ENCODE measurements at places on chromosomes 12 and 14. TPM values are rescaled to one million over a fixed set of nuclear protein-coding genes. Genes with fewer than 3 reads are reported as not detected.
A peak's percentile ranks its signal among the peaks of the same experiment; 100 is the strongest.

DNA sequence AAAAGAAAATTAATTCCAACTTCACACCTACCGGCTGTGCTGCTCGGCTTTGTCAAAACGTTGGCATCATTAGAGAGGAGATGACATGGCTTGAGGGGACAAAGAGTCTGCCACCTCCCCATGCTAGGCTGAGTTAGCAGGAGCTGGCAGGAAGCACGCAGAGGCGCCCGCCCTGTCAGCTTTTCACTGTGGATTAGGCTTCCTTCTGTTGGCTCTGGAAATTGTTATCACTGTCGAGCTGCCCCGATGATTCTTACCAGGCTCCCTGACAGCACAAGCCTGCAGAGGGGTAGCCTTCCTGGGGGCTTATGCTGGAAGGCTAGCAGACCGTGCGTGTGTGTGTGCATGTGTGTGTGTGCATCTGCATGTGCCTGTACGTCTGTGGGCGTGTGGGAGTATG lies 490.9 kb upstream of the TBX3 start:
- no peak for DNase-seq

VRTN gene
- total RNA-seq: not detected

DNA sequence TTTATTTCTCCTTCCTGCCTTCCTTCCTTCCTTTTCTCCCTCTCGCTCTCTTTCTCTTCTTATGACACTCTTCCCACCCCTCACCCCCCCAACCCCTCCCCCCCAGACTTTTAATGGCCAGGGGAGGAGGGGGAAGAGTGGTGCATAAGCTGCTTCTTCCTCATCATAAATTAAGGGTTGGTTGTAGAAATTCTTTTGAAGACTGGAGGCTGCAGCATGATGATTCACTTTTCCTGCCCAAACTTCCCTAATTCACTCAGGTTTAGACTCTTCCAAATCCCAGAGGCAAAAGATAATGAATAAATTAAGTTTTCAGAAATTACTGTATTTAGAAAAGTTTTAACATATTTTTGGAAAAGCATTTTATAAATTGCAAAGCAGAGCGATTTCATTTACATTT lies 58.2 kb downstream of the GRIP1 start:
- no peak for DNase-seq

DNA sequence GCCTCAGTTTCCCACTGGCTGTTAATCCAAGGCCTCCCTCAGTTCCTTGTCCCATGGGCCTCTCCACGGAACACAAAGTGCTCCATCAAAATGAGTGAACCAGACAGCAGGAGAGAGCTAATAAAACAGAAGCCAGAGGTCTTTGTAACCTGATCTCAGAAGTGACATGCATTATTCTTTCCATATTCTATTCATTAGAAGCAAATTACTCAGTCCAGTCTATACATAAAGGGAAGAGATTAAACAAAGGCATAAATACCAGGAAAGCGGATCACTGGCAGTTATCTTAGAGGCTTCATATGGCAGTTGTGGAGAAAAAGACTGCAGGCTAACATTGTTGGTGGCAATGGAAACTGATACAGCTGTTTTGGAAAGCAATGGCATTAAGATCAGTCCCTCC lies 170.6 kb upstream of the GARIN6 start:
- no peak for DNase-seq

- peak; percentile 19 for DNase-seq
Observed at GRCh38 chr12:93167841-93168492, 209.8 kb upstream of the NUDT4 start.

ASCL1 gene
- total RNA-seq: not detected

- no peak for DNase-seq
Observed at GRCh38 chr12:2263901-2264300, 211.1 kb downstream of the CACNA1C start.

GRCh38 chr14:91111443-91111842 lies 2.4 kb upstream of the DGLUCY start:
- no peak for DNase-seq

- DNase-seq: no peak
Observed at GRCh38 chr14:73359445-73359844, 98.9 kb downstream of the NUMB start.

PSEN1 gene
- total RNA-seq: 46.2 TPM

SPX gene
- total RNA-seq: not detected

- DNase-seq: peak; percentile 15
Observed at GRCh38 chr12:87815771-87816585, 213.2 kb downstream of the C12orf50 start.

GRCh38 chr12:5191803-5192538 lies 148.3 kb downstream of the KCNA5 start:
- DNase-seq: no peak

DNA sequence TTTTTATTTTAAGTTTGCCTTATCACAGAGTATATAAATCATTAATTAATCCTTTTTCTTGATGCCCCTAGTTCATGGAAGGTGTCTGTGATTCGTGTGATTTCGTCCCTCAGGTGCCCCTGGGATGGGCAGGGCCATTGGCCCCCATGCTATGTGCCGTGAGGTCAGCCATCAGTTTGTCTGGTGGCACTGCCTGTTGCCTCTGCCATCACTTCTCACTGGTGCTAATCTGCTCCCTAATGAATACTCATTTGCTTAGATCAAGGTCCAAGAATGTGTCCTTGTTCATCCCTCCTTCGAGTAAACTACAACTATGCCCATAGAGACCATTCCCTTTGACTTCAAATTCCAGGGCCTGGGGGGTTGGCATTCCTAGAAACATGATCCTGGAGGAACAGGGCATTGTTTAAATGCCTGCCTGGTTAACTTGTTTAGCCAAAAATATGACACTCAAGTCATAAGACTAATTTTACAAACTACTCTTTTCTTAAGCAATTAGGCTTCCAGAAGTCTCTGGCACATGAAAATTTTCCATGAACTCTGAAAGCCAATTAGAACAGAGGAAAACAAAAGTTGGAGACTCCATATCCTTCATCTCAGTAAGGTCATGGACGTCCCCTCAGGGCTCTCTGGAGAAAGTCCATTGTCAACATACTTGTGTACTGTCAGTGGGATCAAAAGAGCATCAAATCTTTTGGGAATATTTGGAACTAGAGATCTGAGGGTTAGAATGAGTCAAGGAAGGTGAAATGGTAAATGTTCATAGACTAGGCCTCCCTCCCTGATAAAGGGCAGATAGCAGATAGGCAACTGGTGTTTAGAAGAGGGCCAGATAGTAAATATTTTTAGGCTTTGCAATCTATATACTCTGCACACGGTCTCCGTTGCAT lies 90.9 kb upstream of the PLXNC1 start:
- DNase-seq: no peak

GRCh38 chr12:125053821-125054220 lies 11.4 kb upstream of the AACS start:
- no peak for DNase-seq

SLC39A5 gene
- total RNA-seq: not detected

GRCh38 chr14:89366864-89367778 lies 49.9 kb downstream of the FOXN3 start:
- no peak for DNase-seq

- no peak for DNase-seq
Observed at GRCh38 chr14:75150150-75150549, 23.3 kb upstream of the NEK9 start.

DNA sequence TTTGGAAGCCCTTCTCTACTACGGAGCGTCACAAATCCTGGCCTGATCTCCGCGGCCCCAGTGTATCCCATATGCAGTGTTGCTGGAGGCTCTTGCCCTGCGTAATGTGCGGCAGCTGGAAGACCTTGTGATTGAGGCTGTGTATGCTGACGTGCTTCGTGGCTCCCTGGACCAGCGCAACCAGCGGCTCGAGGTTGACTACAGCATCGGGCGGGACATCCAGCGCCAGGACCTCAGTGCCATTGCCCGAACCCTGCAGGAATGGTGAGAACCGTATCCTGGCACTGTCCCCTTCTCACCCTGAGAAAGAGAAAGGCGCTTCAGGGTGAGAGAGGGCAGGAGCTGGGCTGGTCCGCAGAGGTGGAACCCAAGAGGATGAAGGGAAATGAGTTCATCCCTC lies 5.3 kb downstream of the COPS7A start:
- no peak for DNase-seq

SLC6A13 gene
- total RNA-seq: 0.12 TPM

KRT6C gene
- not detected for total RNA-seq

GRCh38 chr12:33562401-33562800 lies 122.8 kb upstream of the SYT10 start:
- DNase-seq: no peak

LETMD1 gene
- 21.9 TPM for total RNA-seq

DNA sequence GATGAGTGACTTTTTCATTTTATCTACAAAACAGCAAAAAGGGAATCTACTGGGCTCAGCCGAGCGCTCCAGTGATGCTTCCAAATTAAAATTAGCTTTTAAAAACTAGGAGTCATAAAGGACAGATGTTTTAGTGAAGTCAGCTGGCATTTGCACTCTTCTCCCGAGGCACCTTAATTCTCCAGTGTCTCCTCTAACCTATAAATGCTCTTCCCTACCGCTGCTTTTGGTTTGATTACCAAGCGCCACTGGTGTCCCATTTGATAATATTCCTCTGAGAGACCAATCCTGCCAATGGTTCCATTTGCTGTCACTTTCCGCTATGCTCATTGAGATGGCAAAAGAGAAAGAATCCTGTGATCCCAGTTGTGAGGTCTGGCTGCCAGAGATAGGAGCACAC lies 29.3 kb upstream of the PIWIL1 start:
- DNase-seq: no peak

- DNase-seq: no peak
Observed at GRCh38 chr12:57235728-57236131, 6.2 kb downstream of the SHMT2 start.

GRCh38 chr12:114949058-114949820 lies 265.3 kb upstream of the TBX3 start:
- DNase-seq: no peak

GRCh38 chr14:42113358-42114069 lies 506.8 kb downstream of the LRFN5 start:
- no peak for DNase-seq

- DNase-seq: no peak
Observed at GRCh38 chr14:100294213-100294962, 11.9 kb downstream of the SLC25A29 start.

GRCh38 chr12:69330475-69331473 lies 17.4 kb upstream of the LYZ start:
- DNase-seq: no peak

GRCh38 chr12:91364471-91365184 lies 182.0 kb upstream of the DCN start:
- DNase-seq: no peak

- no peak for DNase-seq
Observed at GRCh38 chr14:70793637-70794036, 15.7 kb downstream of the MAP3K9 start.

DNA sequence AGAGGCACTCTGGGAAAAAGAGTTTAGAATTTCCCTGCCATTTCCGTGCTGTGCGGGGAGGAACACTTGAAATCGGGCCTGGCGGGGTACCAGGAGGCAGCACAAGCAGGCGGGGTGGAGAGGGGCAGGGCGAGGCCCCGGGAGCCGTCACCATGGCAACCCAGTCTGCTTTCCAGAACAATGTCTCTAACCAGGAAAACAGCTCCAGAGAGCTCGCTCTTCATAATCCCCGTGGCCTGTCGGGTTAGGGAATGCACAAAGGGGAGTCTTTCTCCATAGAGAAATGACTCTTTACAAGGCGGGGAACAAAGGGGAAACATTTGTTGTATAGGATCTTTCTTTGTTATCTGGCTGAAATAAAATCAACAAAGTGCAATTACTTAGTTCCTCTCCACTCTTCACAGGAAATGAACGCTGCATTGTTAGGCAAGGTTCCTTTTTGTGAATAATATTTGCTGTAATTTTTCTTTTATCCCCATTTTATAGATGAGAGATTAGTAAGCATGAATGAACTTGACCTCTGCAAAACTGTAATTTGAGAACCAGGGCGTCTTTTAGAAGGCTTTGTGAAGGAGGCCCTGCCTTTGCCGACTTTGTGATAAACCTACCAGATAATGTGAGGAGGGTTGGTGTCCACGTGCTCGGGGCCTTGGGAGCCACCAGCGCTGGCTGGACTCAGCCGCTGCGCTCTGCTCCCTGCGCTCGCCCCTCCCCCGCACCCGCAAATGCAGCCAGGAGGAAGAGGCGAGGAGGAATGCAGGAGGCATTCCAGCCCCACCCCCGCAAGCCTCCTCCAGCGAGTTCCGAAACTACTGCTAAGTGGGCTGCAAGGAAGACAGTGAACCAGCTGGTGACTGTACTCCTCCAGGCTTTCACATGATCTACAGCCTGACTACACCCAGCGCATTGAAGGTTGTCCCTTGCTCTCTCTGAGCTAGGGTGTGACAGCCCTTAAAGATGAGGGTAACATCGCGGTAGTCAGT lies 105.2 kb upstream of the ATF7IP start:
- peak; percentile 11 for DNase-seq

Measured in A172 (cell line).